NCI-H2029 (cell line): ENCODE measurements at places on chromosomes 1 and 21.

DNA sequence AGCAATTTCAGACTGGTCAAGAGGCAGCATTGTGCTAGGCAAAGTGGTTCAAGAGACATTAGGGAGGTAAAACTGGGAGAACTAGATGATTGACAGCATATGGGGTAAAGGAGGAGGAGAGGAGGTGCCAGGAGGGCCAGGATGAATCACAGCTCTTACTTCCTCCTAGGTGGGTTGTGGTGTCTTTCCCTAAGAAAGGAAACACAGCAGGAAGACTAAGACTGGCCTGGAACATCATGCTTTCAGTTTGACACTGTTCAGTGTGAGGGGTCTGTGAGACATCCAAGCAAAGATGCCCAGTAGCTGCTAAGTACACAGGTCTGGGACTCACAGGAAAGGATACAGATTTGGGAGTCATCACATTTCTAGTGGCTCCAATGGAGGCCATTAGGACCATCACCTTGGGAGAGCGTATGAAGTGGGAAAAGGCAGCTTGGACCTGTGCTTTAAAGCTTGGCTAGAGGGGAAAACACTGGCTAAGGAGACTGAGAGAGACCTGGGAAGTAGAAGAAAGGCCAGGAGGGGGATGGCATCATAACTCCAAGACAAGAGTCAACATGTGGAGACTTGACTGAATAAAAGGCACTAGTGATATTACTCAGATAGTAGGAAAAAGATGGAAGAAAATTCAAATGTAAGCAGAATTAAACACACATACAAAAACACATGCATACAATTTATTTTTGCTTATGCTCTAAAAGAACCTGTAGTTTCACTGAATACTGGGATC is 17.3 kb downstream of the CD58 start:
- no peak for DNase-seq

DNA sequence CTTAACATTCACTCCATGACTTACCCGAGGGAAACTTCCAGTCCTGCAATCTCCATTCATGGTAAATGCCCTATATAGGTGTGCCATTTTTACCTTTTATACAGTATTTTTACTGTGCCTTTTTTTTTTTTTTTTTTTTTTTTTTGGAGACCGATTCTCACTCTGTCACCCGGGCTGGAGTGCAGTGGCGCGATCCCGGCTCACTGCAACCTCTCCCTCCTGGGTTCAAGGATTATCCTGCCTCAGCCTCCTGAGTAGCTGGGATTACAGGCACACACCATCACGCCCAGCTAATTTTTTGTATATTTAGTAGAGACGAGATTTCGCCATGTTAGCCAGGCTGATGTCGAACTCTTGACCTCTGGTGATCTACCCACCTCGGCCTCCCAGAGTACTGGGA is 124.4 kb upstream of the PLPPR4 start:
- no peak for DNase-seq

- no peak for DNase-seq
These were observed 233.1 kb downstream of the RERE start for GRCh38 chr1:8584316-8584715.

GRCh38 chr1:51871351-51871975 is 7.1 kb downstream of the NRDC start:
- DNase-seq = no peak

GRCh38 chr1:219159946-219160645 is 13.6 kb upstream of the LYPLAL1 start:
- DNase-seq = no peak

DNA sequence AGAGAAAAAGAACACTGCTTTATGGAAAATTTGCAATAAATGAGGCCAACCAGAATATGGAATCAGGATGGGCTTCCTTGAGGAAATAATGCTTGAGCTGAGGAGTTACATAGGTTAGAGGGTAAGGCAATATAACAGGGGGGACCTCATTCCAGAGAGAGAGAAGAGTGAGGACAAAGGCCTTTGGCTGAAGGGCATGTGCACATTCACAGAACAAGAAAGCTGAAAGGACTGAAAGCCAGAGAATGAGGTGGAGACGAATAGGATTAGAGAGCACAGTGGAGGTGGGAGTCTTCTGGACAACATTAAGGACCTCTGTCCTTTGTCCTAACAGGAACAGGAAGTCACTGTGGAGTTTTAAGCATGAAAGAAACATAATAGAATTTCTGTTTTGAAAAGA is 60.7 kb upstream of the MROH9 start:
- DNase-seq = no peak

DNA sequence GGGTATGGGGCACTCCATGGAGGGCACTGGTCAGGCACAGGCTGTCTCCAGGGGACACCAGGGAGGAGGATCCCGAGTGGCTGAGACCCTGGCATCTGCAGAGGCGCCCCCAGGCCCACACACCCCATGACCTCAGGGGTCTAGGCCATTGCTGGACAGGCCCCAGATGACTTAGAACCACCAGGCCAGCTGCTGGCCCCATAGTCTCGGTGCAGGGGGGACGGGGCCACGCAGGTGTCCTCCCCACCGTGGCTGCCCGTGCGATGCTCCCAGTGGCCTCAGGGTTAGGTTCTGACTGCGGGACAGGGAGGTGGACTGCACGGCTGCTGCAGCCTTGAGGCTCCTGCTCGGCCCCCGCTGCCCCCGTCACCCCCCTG is 44.0 kb downstream of the MORN1 start:
- DNase-seq = no peak

DNA sequence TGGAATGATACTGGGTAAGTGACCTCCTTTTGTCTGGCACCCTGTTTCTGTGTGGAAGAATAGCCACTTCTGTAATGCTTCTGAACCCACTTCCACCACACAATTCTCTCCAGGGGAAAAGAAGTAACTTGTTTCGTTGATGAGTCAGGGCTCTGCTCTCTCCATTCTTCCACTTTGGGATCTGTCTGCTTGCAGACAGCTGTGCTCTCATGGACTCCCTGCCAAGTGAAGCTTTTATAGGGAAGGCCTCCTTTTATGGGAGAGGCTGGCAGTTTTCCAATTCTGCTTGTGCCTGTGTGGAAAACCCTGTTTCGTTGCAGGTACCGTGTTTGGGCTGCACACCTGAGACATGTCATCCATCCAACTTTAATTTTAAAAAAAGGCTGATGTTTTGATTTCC is 130.7 kb downstream of the GIPC2 start:
- DNase-seq = peak; percentile 60

DNA sequence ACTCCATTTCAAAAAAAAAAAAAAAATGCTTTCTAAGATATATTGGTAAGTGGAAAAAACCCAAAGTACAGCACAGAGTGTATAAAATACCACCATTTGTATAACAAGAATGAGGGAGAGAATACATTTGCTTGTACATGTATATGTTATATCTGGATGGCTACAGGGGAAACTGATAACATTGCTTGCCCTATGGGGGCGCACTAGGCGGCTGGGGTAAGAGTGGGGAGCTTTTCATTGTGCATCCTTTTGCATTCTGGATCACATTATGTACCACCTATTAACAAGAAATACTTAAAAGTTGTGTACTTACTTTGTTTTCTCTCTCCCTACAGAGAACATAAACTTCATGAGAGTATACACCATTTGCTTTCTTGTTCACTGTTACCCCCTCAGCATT is 28.6 kb upstream of the OPRD1 start:
- DNase-seq = no peak

- DNase-seq = no peak
These were observed 917 bp downstream of the STX12 start for GRCh38 chr1:27773826-27774445.

- no peak for DNase-seq
These were observed 25.7 kb upstream of the PEX10 start for GRCh38 chr1:2438038-2438437.

GRCh38 chr1:210821615-210822014 is 312.3 kb downstream of the KCNH1 start:
- no peak for DNase-seq

GRCh38 chr1:213333121-213333520 is 282.1 kb downstream of the RPS6KC1 start:
- no peak for DNase-seq

- no peak for DNase-seq
These were observed 9.9 kb downstream of the SYNJ1 start for GRCh38 chr21:32717851-32718316.

DNA sequence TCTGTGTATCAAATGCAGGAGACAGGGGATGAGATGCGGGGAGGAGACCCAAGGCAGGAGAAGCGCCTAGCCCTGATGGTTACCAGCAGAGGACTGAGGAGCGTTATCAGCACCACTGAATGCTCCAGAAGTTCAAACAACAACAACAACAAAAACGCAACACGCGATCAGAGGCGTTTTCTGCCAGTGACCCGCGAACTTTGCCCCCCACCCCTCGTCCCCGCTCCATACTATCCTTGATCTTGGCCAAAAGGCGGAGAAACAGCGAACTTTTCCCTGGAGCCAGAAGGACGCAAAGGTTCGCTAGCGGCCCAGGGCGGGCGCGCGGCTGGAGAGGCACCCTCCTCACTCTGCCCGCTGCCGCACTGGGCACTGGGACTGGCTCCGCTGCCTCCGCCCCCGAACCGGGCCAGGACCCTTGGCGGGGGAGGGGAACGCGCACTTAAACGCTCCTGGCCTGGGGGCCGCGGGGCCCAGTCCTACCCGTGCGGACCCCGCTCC is 699 bp downstream of the ECHDC2 start:
- peak; percentile 26 for DNase-seq

DNA sequence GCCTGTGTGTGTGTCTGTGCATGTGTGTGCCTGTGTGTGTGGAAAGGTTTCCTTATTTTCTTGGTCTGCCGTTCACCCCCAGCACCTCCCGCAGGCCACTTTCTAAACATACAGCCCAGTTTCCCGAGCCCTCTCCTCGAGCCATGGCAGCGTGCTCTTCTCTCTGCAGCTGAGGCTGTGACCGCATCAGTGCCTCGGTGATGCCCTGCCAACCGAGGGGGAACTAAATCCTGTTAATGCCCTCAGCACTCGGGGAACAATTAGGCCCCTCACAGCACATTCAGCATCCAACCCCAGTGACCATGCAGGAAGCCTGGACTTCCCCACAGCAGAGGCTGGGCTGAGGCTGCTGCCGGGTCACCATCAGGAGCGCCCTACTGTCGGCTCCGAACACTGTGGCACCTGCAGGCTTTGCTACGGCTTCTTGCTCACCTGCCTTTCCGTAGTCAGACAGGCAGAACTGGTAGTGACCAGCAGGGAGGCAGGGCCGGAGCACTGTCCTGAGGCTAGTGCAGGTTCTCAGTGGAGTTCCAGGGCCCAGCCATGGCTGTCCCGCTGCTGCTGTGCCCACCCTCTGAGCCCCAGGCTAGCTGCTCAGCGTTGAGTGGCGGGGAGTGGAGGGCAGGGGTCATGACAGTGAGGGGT is 8.1 kb downstream of the GPR137B start:
- no peak for DNase-seq

DNA sequence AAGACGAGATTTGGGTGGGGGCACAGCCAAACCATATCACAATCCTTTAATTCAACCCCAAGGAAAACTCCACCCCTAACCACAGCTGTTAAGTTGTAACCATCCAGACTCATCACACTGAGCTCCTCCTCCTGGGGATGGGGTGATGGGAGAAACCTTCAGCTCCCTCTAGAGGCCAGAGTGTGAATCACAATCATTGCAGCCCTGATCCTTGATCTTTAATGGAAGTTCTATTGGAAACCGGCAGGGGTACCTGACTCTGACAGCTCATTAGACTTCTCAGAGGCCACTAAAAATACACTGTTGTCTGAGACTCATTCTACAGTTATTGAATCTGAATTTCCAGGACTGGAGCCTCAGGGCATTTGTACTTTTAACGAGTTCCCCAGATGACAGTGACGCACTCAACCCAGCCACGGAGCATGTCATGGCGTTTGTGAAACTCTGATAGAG is 127.2 kb downstream of the IGSF21 start:
- DNase-seq = peak; percentile 35

GRCh38 chr1:21896652-21897532 is 40.2 kb downstream of the HSPG2 start:
- DNase-seq = no peak

DNA sequence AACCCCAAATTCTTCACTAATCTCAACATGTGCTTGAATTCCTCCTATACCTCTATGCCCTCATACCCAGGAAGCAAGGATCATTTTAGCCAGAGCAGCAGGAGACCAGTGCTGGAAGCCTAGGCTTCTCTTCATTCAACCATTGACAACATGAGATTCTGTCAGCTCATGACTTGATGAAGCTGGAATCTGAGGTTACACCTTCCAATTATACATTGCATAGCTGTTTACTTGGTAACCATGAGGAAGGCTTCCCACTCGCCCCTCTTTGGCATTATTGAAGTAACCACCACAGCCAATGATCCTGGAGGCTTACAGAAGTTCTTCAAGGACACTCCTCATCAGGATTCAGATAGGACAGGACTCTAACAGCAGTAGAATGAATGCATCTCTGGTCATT is 160.3 kb downstream of the TPR start:
- no peak for DNase-seq

GRCh38 chr1:38029081-38029681 is 16.6 kb downstream of the UTP11 start:
- DNase-seq = peak; percentile 59

- no peak for DNase-seq
These were observed 106.0 kb downstream of the RAVER2 start for GRCh38 chr1:64850846-64851245.

DNA sequence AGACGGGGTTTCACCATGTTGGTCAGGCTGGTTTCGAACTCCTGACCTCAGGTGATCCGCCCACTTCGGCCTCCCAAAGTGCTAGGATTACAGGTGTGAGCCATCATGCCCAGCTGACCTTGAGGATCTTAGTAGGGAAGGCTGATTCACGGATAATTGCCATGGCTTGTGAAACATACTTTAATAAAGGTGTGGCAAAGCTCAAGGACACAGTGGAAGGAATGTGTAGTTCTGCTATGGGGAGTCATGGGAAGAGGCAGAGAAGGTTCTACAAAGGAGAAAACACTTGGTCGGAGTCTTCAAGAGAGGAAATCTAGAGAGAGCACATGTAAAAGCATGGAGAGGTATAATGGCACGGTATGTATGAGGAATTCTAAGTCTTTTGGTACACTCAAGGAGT is 12.7 kb upstream of the PTCH2 start:
- no peak for DNase-seq

GRCh38 chr1:203342192-203342940 is 8.6 kb downstream of the FMOD start:
- no peak for DNase-seq

DNA sequence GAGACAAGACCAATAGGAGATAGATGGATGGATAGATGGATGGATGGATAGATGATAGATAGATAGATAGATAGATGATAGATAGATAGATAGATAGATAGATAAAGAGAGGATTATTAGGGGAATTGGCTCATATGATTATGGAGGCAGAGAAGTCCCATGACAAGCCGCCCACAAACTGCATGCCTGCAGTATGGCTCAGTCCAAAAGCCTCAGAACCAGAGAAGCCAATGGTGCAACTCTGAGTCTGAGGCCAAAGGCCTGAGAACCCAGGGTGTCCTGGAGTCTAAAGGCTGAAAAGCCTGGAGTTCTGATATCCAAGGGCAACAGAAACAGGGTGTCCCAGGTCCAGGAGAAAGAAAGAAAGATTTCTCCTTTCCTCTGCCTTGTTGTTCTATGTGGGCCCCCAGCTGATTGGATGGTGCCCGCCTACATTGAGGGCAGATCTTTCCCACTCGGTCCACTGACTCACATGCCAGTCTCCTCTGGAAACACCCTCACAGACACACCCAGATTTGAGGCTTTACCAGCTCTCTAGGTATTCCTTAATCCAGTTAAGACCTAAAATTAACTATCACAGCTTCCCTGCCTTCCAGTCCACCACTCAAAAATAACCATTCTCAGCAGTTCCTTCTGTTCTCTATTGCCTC is 39.6 kb upstream of the IRF2BP2 start:
- no peak for DNase-seq
